Omental fat pad (tissue), 4 donors: ENCODE measurements at places on chromosomes 3 and 15. TPM values are rescaled to one million over a fixed set of nuclear protein-coding genes. Genes with fewer than 3 reads are reported as not detected.

GRCh38 chr3:149657926-149658743 is at the start of gene WWTR1:
Gene WWTR1, minus strand, starts transcription at chr3:149658025. Its CDS starts 719 bp downstream, at chr3:149657306.
- DNase-seq, result peak; percentile 79

DNA sequence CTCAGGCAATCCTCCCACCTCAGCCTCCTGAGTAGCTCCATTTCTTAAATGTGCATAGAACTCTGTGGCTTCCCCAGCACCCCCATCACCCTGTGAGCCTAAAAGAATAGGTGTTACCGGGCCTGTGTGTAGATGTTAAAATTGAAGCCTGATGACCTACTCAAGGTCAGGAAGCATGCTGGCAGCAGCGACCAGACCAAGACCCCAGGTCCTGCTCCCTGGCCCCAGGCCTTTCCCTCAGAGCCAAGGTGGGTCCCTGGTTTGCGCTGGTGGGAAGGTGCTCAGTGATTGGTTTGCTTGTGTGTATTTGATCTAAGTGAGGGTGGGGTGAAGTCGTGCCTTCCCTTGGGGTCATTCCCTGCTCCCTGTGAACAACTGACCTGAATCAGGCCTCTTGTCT is 18.4 kb upstream of the CRABP1 start:
- no peak for DNase-seq

- no peak for DNase-seq
These were observed 81.5 kb downstream of the CPN2 start for GRCh38 chr3:194269610-194270145.

CA12 gene
- total RNA-seq, result 1.6 TPM
